ENCODE measurements at places on chromosomes 16 and 17.

DNA sequence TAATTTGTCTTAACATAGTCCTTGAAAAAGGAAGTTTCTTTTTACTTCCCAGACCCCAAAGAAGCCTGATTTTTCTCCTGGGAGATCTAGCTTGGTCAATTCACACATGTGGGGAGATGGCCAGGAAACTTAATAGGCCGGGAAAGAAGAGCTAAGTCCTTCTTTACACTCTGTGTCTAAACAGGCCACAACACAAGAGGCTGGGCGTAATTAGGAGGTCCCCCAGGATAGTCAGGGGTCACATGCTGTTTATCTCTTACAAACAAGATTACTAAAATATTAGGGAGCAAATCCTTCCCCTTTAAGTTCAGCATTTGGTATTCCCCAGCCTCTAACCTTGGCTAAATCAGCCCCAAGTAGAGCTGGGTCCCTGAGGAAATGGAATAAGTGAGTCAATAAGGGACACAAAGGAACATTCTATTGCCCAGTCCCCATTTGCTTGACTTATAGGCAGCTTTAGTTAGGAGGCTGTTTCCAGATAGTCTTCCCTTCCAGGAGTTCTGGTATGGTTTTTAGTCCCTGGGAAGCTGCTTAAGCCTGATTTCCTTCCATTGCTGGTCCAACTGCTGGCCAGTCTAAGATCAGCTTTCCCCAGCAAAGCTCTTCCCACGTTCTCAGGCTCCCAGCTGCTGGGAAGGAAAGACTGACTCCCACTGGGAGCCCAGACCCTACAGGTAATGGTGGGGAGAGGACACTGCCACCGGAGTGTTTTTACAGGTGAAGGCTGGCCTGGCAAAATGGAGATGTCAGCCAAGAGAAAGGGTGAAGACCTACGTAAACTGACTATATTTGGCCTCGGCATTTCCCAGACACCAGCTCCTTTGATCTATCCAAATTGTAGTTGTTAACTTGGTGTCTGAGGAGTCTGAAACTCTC, 14.1 kb upstream of the HOXB9 start:
- DNase-seq = no peak

DNA sequence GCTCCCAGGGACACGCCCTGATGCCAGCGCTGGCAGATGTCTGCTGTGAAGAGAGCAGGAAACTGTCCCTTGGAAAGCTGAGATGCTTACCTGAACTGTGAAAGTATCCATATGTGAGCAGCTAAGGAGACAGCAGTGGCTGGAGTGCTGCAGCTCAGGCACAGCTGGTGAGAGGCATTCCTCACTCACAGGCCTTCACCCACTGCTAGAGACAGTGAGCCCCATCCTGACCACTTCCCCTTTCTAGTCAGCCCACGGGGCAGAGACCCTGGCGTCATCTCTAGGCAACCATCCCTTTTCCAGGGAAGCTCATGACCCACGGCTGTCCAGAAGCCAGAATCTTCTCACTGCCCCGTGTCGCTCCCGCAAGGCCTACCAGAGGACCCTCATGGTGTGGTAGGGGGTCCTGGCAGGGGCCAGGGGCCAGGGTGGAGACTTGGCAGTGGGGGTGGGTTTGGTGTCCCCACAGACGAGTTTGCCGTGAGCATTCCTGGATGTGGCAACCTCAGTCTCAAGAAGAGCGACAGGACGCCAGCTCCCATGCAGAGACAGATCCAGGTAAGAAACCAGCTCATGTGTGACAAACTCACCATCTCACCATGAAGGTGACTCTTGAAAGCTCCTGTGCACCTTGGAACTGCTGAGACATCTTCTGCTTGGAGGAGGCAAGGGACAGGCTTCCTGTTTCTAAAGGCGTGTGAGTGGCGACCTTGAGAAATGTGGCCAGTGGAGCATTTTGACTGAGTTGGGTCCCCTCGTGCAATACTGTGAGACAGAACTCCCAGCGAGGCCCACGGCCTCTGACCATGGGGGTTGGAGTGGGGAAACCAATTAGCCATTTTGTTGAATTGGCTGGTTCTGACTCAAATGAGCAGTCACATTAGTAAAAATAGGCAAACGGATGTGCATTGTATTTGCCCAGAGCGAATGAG, at the start of gene SCIMP:
Gene SCIMP, minus strand, starts transcription at position 216 of the 932 bp plus-strand sequence. Its CDS starts 105 bp downstream, at position 111.
- DNase-seq = no peak

DNA sequence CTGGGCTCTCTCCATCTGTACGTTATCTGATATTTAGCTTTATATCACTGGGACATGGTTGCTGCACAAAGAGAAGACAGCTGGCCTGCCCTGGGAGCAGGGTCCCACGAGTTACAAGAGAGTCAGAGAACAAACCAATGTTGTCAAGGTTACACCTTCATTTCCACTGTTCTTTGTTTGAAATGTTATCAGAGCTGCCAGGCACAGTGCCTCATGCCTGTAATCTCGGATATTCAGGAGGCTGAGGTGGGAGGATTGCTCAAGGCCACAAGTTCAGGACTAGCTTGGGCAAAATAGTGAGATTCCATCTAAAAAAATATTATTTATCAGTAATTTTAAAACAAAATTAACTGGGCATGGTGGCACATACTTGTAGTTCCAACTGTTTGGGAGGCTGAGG, 34.6 kb downstream of the ATP6V0A1 start:
- DNase-seq = no peak

DNA sequence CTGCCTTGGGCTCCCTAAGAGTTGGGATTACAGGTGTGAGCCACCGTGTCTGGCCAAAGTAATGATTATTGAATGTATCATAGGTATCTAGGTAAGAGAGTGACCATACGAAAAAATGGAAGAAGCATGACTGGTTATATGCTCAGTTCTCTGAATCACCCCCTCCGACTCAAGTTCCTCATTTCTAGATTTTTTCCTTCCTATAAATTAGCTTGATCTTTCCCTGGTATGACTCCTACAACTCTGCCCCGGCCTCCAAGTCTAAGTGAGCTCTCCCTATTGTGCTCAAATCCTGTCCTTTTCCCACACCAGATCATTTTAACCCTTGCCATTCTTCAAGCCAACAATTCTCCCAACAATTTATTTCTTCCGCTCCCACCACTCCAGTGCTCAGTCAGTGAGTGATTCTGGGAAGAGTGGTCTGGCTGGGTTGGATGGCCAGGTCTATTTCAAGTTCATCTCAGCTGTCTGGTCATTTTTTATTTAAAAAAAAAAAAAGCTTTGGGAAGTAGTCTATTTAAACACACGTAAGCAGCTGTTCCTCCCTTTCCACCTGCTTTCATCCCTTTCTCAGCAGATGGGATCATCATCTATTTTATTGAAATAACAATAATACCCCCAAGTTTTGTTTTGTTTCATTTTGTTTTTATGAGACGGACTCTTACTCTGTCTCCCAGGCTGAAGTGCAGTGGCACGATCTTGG, 120.2 kb upstream of the HS3ST2 start:
- DNase-seq = no peak

DNA sequence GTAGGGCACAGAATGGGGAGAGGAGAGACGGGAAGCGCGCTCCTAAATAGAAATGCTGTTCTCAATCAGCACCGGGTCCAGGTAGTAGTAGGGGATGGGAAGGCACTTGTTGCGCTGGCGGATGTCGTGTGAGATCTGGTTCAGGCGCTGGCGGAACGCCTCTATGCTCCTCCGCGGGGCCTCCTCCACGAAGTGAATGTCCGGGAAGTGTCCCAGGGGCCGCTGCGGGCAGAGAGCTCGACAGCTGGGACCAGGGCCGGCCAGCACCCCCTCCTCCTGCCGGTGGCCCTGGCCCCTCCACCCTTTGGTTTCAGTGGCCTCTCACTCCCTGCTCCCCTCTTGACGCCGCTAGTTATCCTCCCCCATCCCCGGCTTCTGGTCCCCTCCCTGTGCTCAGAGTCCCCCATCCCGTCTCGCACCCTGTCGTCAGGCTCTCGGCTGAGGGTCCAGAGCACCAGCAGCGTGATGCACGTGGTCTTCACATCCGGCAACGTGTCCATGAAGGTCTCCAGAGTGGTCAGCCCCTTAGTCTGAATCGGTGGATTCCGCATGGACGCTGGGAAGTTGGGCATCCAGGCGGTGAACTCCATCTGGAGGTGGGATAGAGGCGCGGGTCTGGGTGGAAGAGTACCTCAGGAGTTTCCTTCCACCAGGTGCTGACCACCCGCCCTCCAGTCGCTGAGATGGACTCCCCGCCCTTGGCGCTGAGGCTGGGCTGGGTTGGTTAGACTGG, 14.6 kb downstream of the ALOX12B start:
- no peak for DNase-seq

- no peak for DNase-seq
Measured at GRCh38 chr17:46876353-46876887, 25.0 kb downstream of the WNT9B start.

DNA sequence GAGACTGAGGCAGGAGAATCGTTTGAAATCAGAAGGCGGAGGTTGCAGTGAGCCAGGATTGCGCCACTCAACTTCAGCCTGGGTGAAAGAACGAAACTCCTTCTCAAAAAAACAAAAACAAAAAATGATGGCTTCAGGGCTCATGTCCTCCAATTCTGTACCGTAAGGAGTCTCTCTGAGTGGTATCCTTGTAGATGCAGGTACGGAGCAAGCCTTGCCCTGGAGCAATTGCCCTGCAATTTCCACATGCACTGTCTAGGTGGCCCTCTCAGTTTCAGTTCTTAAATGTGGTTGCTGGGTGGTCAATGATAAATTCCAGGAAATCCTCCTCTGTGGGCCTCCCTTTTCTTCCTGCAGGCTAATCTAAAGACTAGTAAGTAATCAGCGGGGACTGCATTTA, 10.6 kb downstream of the TMEM238L start:
- DNase-seq = no peak

- no peak for DNase-seq
Measured at GRCh38 chr17:77124192-77124889, 16.4 kb upstream of the SEC14L1 start.

Data from fibroblast of skin of left quadriceps (primary cell).